NCI-H1048 (cell line): ENCODE measurements at places on chromosomes 7 and 10.

DNA sequence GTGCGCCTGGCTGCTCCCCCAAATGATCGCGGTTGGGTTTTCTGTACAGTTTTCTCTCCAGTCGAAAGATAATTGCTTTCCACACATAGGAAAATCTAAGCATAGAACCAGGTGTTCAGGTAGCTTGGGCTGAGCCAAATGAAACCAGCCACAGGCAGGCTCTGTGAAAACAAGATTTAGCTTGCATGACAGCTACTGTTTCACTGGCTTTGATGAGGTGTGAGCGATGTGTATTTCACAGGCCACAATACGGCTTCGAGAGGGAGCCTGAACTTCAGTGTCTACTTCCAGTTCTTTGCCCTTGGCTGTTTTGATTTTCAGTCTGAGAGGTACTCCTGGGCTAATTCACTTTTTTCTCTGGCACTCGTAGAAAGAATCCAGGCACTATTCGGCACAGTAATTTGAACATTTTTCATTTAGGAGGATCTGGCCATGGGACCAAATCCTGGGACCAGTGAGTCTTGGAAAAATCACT, 110.5 kb downstream of the JCAD start:
- DNase-seq: no peak

DNA sequence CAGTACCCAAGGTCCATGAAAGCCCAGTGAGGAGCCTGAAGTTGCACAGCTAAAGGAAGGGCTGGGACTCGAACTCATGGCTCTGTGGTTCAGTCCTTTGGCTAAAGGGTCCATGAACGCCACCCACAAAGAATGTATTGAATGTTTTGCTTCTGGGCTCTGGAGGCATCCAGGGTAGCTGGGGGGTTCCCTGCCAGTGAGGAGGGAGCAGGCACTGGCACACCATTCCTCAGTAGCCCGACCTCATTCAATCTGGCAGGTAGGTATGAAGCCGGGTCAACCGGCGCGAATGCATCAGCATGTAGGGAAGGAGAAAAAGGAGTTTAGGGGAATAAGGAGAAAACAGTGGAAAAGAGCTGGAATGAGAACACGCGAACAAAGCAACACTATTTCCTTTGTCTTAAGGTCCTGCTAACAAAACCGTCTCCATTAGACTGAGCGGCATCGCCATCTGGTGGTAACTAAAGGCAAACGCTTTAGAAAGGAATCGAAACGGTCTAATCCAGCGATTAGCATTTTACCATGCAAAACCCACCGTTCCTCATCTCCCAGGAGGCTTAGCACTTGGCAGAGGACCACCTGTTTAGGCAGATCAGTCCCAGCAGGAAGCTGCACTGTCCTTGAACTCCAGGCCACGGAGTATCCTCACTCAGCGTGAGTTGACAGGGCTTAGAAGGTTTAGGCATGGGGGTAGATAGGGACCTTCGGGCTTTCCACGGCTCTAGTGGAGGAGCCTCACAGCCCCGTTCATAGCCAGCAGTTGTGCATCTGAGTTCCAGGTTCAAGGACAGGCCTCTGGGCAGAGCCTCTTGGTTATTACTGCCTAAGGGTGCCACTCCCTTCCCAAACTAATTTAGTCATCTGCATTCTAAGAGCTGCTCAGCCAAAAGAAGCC, 122.8 kb downstream of the UBE2H start:
- DNase-seq: peak; percentile 71

GRCh38 chr7:11026452-11027359, 53.0 kb downstream of the PHF14 start:
- no peak for DNase-seq

- no peak for DNase-seq
Measured at GRCh38 chr10:78434886-78435285, 401.2 kb downstream of the RPS24 start.

GRCh38 chr10:33804584-33804983, 470.1 kb upstream of the NRP1 start:
- no peak for DNase-seq
